Activated T-cell treated with anti-CD3 and anti-CD28 coated beads, Interleukin-2, amount 50 U/mL, for 72 hours (primary cell): ENCODE measurements at places on chromosomes 11 and 22. TPM values are rescaled to one million over a fixed set of nuclear protein-coding genes. Genes with fewer than 3 reads are reported as not detected.

Gene UPK3A
- not detected for total RNA-seq

Gene C11orf21
- 16.6 TPM for total RNA-seq

GRCh38 chr22:35868938-35869337, 151.3 kb downstream of the APOL5 start:
- no peak for DNase-seq

DNA sequence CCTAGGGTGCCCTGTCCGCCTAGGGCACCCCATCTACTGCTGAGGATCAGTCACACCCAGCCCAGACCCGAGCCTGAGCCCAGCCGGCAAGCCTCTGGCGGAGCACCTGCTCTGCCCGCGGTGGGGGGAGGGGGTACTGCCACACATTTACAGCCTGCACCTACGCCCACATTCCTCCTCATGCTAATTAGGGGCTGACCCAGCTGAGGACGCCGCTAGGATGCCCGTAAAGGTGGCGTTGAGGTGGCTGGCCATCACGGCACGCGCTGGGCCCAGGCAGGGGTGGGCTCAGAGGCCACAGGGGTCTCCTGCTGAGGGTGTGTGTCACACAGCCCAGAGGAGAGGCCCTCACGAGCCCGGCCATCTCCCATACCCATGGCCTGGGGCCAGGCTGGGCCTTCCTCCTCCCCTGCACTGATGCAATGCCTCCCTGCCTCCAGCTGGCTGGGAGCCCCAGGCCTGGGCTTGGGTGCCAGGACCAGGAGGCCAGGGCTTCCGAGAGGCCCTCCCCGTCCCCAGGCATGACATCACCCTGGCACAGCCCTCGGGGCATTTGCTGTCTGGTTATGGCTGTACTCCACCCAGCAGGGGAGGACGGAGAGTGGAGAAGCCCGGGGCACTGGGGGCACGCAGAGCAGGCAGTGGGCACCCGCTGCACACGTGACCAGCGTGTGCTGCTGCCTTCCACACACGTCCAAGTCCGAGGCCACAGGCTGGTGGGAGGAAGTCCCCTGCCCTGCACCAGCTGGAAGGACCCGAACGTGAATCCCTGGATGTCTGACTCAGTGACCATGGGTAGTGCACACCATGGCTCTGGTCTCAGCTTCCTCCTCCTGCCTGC, 12.7 kb downstream of the DUSP8 start:
- DNase-seq = no peak

GRCh38 chr22:33274214-33275072, 216.3 kb upstream of the SYN3 start:
- DNase-seq = peak; percentile 15

Gene SCUBE1
- 0.14 TPM for total RNA-seq

DNA sequence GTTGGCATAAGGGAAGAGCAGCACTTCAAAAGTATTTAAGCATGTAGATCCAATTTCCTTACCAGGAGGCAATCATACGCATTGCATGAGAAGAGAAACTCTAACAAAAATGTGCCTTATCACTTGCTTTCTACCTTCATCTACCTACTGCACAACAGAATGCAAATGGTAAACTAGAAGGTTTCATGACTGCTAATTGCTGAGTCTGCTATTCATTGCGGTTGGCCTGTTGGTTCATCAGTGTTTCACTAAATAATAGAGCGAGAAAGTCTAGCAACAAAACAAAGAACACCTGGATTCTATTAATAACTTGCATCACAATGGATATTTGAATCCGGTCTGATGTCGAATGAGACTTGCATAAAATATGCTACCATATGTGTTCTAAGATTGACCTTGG, 229.0 kb downstream of the OPCML start:
- DNase-seq = no peak

- no peak for DNase-seq
Measured at GRCh38 chr11:66676282-66676919, 1.3 kb downstream of the RBM4B start.

DNA sequence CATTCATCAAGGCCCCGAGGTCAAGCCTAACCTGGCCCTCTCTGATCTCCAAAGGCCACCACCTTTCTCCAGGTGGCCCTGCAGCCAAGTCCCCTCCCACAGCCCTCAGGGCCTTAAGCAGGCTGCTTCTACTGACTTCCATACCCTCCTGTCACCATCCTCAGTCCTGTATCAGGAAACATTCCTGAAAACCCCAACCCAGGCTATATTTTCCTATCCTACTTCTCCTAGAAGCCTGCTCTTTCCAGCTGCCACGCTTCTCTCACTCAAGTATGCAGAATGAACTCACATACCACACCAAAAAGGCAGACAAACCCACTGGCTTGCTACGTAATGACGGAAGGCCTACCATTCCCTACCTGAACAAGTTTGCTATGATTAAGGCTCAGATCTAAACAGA, 23.6 kb downstream of the MORC2 start:
- DNase-seq = no peak

Gene YPEL1
- total RNA-seq = 2.5 TPM
